Stimulated activated CD8-positive, alpha-beta memory T cell treated with anti-CD3 and anti-CD28 coated beads, Interleukin-15, amount 100 ng/mL, for 48 hours (primary cell): ENCODE measurements at places on chromosomes 6 and 20.

DNA sequence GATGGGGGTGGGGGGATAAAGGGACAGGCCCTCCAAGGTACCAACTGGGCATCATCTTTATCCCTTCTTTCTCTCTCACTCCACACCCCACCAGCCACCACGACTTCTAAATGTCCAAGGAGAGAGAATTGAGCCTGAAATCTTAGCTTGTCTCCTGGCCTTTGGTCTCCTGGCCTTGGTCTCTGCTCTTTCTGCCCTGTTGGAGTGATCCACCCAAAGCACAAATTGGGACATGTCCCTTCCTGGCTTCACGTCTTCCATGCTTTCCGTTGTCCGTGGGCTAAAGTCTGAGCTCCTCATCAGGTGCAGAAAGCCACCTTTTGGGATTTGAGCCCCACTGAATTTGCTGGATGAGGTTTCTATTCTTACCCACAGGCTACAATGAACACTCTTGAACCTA is 8.4 kb downstream of the ADIG start:
- no peak for DNase-seq

DNA sequence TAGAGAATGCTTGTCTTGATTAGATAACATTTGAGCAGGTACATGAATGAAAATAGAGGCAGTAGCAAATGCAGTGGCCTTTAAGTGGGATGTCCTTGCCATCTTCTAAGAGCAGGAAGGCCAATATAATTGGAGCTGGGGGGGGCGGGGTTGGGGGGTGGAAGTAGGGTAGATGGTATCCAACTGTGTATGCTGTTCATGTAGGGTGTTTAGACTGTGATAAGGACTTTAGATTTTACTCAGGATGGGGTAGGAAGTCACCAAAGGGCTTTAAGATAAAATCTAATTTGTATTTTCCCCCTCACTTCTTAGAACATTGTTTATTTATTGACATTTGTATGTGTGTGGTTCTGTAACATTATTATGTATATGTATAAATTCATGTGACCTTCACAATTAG is 12.0 kb downstream of the TAB2 start:
- no peak for DNase-seq

DNA sequence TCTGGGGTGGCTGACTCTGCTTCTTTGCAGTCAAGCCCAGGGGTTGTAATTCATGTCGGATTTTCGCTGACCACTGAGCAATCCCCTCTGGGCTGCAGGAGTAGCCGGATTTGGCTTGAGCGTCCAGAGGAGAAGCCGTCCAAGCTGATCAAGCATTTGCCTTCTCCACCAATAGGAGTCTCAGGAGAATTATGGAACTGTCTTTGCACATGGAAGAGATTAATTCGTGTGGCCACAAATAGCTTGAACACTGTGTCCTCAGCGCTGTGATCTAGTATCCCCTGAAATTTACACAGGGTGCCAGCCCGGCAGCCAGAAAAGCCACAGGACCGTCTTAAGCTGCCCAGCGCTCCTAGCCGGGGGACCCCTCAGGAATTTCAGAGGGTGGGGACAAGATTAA is 37.1 kb downstream of the EYA2 start:
- DNase-seq: no peak

DNA sequence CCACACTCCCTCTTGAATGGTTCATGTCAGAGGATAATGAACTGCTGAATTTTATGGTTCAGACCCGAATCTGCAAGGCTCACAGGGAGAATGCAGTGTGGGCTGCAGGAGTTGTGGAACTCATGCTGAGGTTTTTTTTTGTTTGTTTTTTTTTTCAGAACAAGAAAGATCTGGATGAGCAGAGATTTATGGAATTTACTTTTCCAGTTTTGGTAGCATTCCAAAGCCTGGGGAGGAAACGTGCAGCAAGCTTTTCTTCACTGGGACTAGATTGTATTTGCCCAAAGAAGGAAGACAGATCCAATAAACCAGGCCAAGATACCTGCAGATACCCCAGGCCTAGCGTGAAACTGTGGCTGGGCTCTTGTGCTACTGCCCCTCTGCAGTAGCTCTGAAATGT is 223.9 kb upstream of the TAB2 start:
- DNase-seq: no peak

- DNase-seq: no peak
Measured at GRCh38 chr6:31356216-31356945, 598 bp downstream of the HLA-B start.

DNA sequence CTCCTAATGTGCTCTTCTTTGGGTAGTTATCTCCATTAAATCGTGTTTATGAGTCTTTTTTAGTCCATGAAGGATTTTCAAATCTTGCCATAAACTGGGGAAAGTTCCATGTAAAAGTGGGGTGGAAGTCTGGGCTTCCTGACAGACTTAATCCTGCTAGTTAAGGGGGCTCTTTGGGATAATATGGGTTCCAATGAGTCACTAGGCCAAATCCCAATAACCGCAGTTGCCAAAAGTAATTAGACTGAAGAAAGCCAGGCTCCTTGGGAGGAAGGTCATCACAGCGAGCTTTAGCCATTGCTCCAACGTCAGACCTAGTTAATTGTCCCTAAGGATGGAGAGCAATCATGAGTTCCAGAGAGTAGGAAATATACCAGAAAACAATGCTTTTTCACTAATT is 10.8 kb downstream of the RSPO3 start:
- DNase-seq: no peak

GRCh38 chr20:61414455-61414991 is 162.5 kb downstream of the CDH4 start:
- no peak for DNase-seq

- no peak for DNase-seq
Measured at GRCh38 chr20:20201124-20201523, 148.8 kb downstream of the CFAP61 start.

DNA sequence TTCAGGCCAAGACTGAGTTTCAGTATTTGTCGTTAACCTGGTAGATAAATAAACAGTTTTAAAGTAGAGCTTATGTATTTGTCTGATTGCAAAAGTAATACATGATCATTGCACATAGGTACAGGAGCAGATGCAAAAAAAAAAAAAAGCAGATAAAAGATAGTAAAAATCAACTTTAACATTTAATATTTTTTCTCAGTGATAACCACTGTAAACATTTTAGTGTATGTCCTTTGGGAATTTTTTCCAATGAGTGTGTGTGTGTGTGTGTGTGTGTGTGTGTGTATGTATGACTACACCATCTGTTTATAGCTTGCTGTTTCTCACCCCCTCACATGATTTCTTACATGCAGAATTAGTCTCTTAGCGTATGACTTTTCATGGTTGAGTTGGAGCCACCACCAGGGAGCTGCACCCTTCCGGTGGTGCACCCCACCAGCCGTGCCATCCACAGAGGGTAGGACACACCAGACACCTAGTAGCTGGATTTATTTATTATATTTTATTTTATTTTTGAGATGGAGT is 26.3 kb downstream of the WRNIP1 start:
- no peak for DNase-seq

DNA sequence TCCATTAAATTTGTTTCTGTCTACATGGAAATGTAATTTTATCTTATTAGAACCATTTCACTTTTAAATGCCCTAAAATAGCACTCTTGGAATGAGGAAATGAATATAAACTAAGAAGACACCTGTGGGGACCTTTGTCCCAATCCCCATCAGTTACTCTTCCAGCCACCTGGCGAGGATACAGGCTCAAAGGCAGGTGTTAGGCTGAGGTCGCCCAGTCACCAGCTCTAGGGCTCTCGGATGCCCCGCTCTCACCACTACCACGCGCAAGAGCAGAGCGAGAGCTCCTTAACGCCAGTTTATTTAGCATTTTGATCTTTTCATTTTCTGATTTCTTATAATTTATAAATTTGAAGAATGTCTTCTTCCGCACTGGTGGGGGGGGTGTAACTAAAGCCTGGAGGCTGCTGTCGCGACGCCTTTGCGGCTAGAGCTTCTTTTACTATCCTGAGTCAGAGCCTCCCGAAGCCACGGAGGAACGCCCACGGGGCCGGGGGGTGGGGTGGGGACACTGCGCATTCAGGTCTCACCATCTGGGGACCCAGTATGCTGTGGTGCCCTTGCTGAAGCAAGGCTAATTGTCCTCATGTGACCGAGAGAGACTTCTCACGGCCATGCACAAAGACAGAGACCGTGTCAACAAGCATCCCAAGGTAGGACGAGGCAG is 38.7 kb upstream of the AFDN start:
- DNase-seq: no peak

DNA sequence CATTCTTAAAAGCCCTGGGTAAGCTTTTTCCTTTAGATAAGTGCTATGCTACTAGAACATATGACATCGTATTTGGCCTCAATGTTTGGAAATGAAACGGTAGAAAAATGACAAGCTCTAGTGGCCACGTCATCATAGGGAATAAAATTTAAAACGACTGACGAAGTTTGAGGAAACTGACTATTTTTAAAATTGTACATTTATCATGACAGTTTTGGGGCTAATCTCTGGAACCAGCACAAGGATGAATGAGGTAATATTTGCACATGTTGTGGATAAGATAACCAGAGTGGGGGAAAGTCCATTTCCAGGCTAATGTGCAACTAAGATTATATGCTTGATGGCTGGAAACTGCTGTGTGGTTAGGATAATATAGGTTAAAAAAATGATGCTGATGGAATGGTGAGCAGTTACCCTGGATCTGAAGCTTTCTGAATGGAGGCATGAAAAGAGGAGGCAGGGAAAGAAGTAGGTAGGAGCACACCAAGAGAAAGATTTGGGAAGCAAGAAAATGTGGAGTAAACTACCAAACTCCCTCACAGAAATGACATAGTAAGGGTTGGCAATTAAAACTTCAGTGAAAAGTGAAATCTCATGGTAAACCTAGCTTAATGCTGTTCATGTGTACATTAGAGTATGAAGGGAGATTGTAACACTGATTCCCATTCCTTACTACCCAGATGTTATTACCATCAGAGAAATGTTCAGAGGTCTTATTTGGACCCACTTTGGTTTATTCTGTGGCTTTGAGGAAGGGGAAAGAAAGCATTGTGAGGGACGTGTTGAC is 42.7 kb upstream of the CEP162 start:
- DNase-seq: no peak

GRCh38 chr6:49919261-49919660 is 44.7 kb downstream of the DEFB114 start:
- no peak for DNase-seq

GRCh38 chr20:46011631-46012482 is 3.1 kb downstream of the MMP9 start:
- peak; percentile 42 for DNase-seq
